ENCODE measurements at places on chromosomes 1 and 21. TPM values are rescaled to one million over a fixed set of nuclear protein-coding genes. Genes with fewer than 3 reads are reported as not detected.
A peak's percentile ranks its signal among the peaks of the same experiment; 100 is the strongest.

The CD1E gene
- not detected for total RNA-seq

The C1orf87 gene
- not detected for total RNA-seq

The FAM163A gene
- not detected for total RNA-seq

The KIF26B gene
- 7.8 TPM for total RNA-seq

The PCP4L1 gene
- total RNA-seq, result not detected

The PRAMEF12 gene
- not detected for total RNA-seq

- peak; percentile 75 for DNase-seq
Measured at GRCh38 chr1:232667778-232668165, 37.8 kb upstream of the SIPA1L2 start.

GRCh38 chr1:234994436-234995295 is 134.0 kb downstream of the TOMM20 start:
- no peak for DNase-seq

DNA sequence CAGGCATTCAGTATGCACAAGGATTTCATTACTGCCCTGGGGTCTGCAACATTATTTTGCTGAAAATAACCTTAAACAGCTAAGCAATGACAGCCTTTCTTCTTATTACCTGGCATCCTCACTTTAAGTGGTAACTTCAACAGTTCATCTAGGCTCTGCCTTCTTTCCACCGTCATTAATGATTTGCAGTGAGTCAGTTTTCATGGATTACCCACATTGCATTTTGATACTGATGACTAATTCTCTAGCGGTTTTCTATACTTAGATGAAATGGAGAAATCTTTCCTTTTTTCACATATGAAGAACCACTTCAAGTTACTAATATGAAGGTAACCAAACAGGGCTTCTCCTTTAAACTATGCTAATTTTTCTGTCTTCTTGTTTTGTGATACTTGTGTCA is 226.9 kb upstream of the TMPRSS15 start:
- no peak for DNase-seq

- no peak for DNase-seq
Measured at GRCh38 chr1:5646486-5647149, 345.6 kb downstream of the NPHP4 start.

GRCh38 chr21:40244981-40245380 is 377.7 kb downstream of the PCP4 start:
- no peak for DNase-seq

- peak; percentile 76 for DNase-seq
Measured at GRCh38 chr1:22760455-22760854, 49.8 kb downstream of the EPHB2 start.

- DNase-seq, result peak; percentile 53
Measured at GRCh38 chr1:200610846-200611245, 9.7 kb downstream of the KIF14 start.

GRCh38 chr1:41365772-41366454 is 4.7 kb downstream of the FOXO6 start:
- DNase-seq, result no peak

- no peak for DNase-seq
Measured at GRCh38 chr1:11989669-11990068, 9.4 kb downstream of the MFN2 start.

- no peak for DNase-seq
Measured at GRCh38 chr21:35573472-35574374, 486.6 kb downstream of the SETD4 start.

DNA sequence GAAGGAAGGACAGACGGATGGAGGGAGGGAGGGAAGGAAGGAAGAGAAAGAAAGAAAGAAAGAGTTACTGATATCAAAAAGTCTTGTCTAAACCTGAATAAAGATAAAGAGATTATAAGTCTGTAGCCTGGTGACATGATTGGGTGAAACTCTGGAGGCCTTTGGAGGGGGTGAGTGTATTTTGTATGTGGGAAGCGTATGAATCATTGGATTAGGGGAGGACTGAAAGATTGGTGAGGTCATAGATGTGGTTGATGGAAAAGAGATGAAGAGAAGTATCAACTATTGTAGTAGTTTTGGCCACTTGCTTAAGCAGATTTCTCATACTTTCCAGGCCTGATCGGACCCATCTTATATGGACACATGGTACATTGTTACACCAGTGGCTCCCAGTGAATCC is 11.5 kb upstream of the KCNJ6 start:
- DNase-seq, result peak; percentile 32

GRCh38 chr1:20486457-20487235 is 636 bp upstream of the CAMK2N1 start:
- DNase-seq, result peak; percentile 75

DNA sequence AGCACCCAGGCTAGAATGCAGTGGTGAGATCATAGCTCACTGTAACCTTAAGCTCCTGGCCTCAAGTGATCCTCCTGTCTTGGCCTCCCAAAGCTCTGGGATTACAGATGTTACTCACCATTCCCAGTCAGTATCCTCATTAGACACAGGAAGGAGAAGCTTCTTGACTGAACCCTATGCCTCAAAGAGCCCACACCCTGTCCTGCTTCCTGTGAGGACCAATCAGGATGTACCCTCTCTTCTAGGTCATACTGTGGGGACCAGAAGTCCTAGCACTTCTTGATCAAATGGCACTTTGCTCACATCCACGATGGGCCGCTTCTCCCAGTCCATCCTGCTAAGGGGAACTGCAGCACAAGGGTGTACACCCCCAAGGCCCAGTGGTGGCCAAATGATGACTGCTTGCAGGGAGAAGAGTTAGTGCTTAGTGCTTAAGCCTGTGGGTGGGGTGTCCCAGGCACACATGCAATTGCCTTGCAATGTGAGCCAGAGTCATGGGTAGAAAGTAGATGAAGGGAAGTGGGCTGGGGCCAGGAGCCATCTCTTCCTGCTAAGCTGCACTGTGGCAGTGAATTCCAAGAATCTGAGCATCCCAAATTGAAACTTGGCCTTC is 9.8 kb downstream of the CD34 start:
- DNase-seq, result no peak

DNA sequence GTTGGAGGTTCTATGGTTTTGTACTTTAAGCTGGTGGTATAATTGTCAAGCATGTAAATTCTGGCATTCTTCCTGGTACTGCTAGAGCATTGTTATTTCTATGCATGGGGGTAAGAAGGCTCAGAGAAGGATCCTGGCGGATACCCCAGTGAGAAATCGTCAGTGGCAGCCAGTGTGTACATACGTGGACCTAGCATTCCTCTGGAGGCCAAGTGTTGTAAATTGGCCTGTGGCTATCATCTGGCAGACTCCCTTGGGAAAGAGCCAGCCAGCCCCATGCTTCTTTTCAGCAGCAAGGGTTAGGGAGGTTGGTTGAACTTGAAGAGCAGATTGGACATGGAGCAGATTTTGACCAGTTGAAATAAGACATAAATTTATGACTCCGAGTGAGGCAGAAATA is 5.2 kb upstream of the AGO3 start:
- peak; percentile 26 for DNase-seq

DNA sequence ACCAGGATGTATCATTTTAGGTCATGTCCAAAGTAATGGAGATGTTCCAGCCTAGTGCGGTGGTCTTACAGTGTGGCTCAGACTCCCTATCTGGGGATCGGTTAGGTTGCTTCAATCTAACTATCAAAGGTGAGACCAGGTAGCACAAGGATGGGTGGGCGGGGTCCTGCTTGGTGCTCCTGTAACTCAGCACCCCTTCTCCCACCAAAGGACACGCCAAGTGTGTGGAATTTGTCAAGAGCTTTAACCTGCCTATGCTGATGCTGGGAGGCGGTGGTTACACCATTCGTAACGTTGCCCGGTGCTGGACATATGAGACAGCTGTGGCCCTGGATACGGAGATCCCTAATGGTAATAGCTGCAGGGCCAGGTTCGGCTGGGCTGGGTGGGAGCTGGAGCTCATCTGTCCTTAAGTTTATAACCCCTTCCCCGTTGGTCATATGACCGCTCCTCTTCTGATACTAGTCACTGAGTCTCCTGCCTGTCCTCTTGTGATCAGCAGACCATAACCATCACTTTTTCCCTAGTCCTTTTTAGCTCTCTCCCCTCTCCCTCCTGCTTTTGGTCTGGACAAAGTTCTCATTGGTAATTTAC is 5.4 kb downstream of the MARCKSL1 start:
- no peak for DNase-seq

DNA sequence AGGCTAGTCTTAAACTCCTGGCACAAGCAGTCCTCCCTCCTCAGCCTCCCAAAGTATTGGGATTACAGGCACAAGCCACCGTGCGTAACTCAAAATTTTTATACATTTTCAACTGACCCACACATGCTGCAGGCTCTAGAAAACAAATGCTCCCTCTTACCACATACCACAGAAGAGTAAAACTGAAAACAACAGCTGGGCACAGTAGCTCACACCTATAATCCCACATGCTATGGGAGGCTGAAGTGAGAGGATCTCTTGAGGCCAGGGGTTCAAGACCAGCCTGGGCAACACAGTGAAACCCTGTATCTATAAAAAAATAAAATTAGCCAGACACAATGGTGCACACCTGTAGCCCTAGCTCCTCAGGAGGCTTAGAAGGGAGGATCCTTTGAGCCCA is 56.7 kb downstream of the AKT3 start:
- no peak for DNase-seq

DNA sequence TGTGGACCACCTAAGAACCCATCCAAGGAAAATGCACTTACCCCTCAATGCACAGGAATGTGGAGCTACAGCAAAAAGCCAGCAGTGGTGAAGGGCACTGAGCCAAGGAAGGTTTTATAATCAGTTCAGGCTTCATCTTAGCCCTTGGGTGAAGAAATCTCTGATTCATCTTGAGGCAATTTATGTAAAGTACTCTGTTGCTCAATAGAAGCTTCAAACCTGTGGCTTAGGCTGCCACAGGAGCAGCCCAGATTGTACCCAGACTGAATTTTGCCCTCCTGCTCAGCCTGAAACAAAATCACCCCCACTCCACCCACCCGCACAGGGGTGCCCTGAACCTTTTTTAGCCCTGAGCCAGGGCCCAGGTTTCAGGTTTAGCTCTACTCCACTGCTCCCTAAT is at the start of gene S100A12:
Gene S100A12, minus strand, starts transcription at position 111 of the 400 bp plus-strand sequence. CDS start 1,029 bp downstream, outside the sequence.
- peak; percentile 92 for DNase-seq

DNA sequence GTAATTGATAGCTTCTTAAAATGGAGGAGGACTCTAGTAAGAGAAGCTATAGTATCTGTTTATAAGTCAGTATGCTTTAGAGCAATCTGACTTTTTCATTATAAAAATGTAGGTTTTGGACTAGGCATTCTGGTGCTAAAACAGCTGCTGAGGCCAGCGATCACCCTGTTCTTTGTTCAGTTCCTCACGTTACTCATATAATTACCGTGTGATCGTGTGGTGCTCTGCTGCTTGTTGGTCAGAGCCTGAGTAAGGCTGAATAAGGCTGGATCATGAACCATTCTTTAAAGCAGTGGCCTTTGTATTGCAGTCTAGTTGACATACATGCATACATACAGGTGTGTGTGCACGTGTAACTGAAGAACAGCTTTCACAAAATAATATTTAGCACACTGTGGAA is 25.2 kb downstream of the CDC42 start:
- DNase-seq, result peak; percentile 81

Measured in GM23248 (cell line).